Breast epithelium (tissue), 4 donors: ENCODE measurements at places on chromosomes 7 and 10.

DNA sequence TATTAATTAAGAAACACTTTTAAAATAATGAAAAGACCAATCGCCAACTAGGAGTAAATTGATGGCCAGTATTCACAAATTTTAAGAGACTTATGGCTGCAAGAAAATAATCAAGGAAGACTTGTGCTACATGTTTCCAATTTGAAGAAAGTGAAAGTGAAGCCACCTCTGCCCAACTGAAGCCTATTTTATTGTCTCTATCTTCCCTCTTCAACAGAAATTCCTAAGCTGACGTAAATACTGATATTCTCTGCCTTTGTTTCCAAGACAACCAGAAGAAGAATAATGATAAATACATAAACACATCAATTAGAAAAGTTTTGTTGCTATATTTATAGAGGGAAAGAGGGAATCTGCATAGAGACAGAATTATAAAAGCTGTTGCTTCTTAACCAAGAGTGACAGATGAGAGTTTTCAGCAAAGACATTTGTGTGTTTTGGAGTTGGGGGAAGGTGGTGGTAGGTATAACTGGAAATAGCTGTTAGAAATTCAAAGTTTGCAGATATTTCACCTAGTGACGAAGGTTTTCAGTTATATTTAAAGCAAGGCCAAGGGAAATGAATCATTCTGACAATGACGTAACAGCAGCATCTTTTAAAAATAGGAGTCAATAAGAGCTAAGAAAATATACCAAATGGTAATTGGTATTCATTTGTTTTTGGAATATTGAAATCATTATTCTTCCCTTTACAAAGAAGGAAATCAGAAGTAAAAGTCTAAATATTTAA is 576.6 kb upstream of the SORCS1 start:
- DNase-seq = no peak

DNA sequence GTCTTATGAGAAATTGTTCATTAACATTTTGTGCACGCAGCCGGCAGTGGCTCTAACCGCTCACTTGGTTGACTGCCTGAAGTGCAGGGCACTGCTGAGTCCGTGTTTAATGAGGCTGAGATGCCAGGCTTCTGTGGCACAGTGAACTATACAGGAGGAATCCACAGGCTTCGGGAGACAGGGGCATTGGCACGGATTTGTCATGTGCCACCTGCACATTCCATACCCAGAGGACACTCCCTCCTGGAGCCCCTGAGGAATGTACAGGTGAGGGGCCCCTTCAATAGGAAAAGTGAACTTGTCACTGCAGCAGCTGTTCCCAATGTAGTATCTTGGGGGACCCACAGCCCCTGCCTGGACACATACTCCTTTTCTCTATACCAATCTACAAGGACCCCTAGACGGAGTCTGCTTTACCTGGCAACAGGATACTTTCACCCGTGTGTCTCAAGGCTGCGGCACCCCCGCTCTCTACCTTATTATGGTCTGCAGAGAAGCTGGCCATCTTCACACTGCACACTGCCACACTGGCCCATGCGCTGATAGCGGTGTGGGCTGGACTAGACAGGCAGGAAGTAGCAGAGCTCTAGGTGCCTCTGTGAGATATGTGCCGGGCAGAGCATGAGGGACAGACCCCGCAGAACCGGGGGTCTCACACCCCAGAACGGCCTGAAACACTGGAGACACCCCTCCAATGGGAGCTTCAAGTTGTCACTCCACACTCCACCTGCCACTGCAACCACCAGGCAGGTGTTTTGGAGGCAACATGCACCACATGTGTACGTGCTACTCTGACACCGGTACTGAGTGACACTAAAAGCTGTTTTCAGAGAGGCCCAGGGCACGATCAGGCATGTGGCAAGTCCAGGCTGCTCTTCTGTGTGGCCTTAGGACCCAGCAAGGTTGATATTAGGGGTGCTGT is 71.4 kb upstream of the RHEB start:
- no peak for DNase-seq

DNA sequence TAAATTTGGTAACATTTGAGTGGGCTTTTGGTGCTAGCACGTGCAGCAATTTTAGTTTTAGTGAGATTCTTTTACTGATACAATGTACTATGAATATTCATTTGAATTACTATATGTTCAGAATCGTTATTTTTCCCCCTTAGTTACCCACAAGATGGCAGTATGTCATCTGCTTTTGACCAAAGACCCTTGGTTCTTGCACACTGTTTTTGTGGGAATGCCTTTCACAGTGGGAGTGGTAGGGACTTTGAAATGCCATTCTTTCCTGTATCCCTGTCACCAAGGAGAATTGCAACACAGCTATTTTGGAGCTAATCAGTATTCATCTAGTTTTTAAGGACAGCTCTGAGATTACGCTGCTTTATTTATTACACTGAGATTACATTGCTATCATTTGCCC is 40.6 kb downstream of the SEC23IP start:
- no peak for DNase-seq

DNA sequence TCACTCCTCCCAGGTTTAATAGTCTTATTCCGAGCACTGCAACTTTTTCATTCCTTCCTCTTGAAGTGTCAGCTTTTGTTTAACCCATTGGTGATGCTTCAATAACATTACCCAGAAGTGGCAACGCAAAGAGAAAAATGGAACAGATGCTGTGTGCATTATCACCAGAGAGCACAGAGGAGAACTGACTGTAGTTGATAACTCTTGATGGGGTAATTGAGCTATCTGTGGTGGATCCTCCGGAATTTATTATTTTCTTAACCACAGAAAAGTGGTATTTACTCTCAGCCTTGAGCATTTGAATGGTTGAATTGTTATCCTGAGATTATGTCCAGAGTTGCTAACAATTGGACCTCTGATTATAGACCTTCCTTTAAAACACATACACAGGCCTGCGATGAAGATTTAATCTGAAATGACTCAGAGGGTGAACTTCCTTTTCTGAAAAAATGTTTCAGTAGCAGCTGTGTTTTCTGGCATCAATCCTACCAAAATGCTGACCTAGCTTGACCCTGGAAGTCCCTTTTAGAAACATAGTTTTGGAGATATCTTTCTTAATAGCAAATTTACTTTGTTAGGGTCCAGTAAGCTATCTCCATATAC is 1584.4 kb upstream of the LRRTM3 start:
- DNase-seq = no peak

- no peak for DNase-seq
These were observed 209.5 kb downstream of the JCAD start for GRCh38 chr10:29849886-29850285.

DNA sequence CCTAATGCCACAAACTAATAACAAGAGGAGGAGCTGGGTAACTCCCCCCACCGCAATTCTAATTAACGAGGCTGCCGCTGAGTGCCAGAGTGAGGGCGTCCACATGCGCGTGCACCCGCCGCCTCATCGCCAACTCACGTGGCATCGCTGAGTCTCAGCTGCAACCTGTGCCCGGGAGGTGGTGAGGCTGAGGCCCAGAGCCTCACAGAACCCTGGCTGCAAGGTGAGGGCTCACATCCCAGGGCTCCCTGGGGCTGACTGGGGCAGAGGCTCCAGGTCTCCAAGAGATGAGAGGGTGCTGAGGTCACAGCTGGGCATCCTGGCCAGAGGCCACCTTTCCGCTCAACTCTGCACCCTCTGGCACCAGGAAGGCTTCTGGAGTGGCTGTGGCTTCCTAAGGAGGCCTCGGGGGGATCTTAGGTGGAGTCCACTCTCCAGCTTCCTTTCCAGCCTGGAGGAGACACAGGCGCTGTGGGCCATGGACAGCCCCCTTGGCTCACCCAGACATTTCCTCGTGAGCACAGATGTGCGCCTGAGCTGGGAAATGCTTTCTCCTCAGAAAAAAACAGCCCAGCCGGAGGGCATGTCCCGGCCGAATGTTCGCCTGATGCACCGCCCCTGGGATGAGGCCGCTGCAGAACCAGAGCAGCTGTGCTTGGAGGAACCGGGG is 242.6 kb downstream of the MAD1L1 start:
- no peak for DNase-seq

DNA sequence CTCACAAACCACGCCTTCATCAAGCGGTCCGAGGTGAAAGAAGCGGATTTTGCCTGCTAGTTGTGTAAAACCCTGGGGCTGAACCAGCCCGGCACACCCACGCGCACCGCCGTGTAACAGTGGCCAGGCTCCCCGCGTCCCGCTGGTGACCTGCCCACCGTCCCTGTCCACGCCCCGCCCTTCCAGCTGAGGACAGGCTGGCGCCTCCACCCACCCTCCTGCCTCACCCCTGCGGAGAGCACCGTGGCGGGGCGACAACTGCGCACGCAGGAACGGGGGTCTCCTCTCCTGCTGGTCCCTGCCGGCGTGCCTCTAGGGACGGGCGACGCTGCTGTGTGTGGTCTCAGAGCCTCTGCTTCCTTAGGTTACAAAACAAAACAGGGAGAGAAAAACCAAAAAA is 16.9 kb upstream of the TSPAN33 start:
- no peak for DNase-seq

DNA sequence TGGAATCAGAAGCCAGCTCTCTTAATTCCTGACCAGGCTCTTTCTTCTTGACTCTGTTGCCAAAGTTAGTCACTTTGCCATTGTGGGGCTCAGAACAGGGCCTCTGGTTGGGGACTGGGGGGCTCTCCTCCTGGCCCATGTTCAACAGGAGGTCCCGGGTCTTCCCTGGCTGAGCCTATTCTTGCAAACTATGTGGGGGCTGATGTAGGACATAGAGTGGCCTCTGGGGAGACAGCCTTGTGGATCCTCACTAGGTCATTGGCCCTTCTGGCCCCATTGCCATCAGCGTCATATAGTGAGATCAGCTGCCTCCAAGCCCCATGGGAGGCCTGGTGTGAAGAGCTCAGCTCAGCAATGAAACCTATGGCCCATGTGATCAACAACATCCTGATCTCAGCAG is 77.6 kb upstream of the LEP start:
- no peak for DNase-seq

- no peak for DNase-seq
These were observed 53.2 kb upstream of the TFEC start for GRCh38 chr7:116083796-116084195.

GRCh38 chr7:134495546-134495945 is 31.8 kb upstream of the AKR1B10 start:
- no peak for DNase-seq

DNA sequence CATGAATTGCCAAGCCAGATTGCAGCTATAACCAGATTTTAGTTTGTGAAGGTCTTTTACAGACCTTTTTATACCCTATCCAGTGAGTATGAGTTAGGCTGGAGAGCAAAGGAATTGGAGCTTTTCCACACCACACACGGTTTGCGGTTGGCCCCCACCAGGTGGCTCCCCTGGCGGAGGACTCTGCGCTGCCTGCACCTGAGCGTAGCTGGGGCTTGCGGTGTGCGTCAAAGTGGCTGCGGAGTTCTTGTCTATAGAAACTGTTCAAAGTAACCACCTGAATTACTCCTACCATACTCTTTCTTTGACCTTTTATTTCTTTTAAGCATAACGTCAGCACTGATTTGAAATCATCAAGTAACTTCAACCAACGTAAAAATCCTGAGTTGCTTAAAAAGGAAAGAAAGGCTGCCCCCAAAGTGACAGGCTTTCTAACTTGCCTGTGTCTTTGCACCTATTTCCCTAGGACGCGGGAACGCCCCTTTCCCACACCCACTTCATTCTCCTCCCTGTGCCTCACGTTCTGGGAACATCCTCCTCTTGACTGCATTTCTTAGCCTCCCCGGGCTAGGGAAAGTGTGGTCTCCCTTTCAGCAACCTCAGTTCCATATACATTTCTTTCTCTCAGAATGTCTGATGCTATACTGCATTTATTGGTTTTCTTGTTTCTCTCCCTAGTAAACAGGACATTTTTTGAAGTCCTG is 47.6 kb upstream of the TMEM72 start:
- DNase-seq = no peak

DNA sequence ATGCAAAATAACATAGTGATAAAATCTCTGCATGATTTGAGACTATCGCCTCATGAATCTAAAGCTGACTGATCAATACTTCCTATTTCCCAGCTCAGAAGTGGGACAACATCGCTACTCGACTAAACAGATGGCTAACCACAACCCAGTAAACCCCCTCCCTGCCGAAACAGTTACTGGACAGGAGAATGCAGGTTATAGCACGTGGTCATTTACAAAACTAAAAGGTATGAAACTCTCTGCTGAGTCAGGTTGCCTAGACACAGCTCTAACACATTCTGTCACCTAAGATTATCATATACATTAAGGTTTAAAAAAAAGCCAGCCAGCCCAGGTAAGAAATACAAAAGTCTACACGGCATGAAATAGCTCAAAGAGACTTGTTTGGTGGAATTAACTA is 64.0 kb downstream of the CTBP2 start:
- no peak for DNase-seq

DNA sequence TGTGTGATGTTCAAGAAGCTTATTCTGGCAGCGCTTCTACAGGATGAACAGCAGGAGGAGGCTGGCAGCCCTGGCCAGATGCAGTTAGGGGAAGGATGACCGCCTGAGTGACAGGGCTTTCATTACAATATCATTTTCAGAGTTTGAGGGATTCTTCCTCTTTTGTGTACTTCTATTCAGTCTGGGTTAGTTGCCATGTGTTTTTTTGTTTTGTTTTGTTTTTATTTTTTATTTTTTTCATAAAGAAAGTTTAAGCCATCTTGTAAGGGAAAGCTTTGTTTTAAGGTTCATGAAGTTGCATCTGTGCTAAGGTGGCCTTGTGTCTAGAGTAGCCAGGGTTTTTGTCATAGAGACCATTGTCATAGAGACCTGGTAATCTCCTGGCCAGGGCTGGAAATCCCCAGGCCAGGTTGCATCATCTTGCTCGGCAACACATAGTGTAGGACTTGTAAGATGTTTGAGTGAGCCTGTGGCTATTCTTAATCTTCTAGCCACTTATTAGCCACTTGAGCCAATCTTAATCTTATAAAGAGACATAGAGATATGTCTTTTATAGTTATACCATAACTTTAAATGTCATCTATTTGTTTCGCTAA is 230.5 kb upstream of the TMEM229A start:
- DNase-seq = no peak

DNA sequence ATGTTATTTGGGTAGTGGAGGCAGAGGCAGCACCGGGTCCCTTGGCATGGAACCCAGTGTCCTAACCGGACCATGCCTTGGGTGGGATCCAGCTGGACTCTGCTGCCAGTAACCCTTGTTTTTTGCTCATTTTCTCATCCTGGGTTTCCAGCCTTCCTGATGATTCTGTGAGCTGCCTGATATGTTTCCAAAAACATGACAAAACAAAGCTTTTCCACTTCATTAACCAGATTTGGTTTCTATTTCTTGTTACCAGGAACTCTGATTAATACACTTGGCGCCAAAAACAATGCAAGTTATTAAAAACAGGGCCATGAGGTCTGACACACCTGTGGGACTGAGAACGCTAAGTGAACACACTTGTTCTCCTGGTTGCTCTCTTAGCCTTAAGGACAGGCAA is 32.8 kb upstream of the DLG5 start:
- DNase-seq = no peak

DNA sequence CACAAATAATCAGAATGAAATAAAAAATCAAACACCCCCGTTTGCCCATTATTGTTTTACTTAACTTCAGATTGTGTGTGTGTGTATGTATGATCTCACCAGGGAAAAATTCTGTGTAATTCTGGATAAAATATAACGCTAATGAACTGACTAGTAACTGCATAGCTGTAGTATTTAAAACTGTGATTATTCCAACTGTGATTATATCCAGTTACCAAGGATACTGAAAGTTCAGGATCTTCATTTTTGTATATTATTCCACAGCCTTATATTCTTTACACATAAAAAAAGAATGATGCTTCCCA is 2.9 kb downstream of the TWIST1 start:
- DNase-seq = no peak

- no peak for DNase-seq
These were observed 6.1 kb downstream of the SAMD9L start for GRCh38 chr7:93142127-93142526.
